Activated T-helper 9 cell treated with anti-CD3 and anti-CD28 coated beads, Interleukin-2, amount 50 U/mL, for 16 hours (primary cell): ENCODE measurements at places on chromosomes 1 and 21.

DNA sequence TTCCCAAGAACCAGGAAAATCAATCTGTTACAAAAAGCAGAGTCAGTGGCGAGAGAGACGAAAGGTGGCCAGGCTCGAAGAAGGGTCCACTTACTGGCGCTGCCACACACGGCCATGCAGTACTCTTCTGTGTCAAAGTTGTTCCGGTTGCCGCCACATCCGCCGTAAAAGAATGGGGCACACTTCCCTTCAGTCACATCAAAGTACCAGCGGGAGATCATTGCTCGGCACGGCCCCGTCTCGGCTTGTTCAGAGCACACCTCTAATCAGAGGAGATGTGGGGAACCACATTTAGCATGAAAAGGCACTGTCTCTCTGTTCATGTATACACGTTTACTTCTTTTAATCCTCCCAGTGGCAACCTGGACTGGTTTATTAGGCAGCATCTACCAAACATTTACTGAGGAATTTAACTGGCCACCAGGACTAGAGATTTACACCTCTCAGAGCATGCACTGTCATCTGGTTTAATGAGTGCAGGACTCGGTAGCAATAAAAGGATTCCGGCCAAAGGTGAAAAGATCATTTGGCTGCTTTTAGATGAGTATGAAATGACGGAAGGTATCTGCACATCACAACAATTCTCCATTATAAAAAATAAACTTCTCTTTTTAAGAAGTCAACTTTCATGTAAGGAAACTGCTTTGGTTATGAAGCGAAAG lies 170.5 kb downstream of the APP start:
- no peak for DNase-seq

DNA sequence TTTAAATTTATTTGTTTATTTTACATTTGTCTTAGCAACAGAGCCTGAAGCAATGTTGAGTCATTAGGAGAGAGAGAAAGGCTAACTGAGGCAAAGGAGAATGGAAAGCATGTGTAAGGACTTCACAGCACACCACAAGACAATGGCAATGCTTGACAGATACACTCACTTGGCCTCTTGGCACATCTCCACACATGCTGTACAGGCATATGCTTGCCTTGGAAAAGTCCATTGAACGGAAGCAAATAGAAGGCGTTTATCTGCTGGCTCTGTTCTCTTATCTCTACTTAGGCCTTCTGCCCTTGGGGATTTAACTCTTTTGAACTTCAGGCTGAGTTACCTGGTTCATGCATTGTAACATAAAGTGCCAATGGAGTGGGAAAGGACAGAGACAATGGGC lies 262.2 kb upstream of the POU3F1 start:
- DNase-seq: no peak

GRCh38 chr1:41537788-41538351 lies 53.4 kb upstream of the EDN2 start:
- no peak for DNase-seq

DNA sequence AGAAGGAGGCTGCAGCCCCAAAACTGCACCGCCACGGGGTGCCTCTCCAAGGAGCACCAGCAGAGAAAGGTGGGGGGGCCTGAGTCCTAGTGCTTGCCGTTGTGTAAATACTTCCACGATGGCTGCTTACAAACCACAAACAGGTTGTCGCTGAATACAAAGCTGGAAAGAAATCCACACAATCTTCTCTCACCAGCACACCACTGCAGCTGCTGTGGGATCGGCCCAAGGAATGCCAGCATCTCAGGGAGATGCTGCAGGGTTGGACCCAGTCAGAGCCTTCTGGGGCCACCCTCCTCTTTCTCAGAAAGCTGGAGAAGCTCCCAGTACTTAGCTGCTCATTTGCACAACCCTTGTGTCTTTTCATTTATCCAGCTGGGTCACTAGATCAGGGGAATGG lies 3.0 kb upstream of the S100A14 start:
- DNase-seq: no peak

GRCh38 chr1:99852648-99853047 lies 2.5 kb downstream of the AGL start:
- no peak for DNase-seq

- no peak for DNase-seq
Observed at GRCh38 chr1:32622806-32623681, 27.3 kb downstream of the ZBTB8OS start.

- no peak for DNase-seq
Observed at GRCh38 chr1:26287811-26288210, 7.9 kb downstream of the SH3BGRL3 start.

DNA sequence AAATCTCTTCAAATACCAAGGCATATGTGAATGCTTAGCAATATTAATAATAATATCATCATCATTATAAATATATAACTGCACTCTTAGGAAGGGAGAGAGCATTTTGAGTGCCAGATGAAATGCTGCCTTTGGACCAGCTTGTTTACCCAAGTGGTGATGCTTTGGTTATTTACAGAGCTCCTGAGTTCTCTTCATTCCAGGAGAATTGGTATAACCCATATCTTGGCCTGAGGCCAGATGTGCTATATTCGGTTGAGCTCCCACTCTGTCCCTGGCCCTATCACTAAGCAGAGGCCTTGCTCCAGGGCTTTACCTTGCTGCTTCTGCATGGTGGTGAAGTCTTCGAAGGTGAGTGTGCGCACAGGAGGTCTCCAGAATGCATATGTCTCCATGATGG lies 89.4 kb downstream of the TBX15 start:
- DNase-seq: no peak

- no peak for DNase-seq
Observed at GRCh38 chr1:58325866-58326265, 220.7 kb downstream of the OMA1 start.

- DNase-seq: no peak
Observed at GRCh38 chr21:42580076-42580792, 66.6 kb downstream of the SLC37A1 start.
